Stimulated activated CD4-positive, alpha-beta T cell treated with anti-CD3 and anti-CD28 coated beads, Interleukin-15, amount 100 ng/mL, for 1 hour (primary cell): ENCODE measurements at places on chromosomes 5 and 9.

- DNase-seq, result no peak
Measured at GRCh38 chr5:142650881-142651280, 35.0 kb downstream of the FGF1 start.

DNA sequence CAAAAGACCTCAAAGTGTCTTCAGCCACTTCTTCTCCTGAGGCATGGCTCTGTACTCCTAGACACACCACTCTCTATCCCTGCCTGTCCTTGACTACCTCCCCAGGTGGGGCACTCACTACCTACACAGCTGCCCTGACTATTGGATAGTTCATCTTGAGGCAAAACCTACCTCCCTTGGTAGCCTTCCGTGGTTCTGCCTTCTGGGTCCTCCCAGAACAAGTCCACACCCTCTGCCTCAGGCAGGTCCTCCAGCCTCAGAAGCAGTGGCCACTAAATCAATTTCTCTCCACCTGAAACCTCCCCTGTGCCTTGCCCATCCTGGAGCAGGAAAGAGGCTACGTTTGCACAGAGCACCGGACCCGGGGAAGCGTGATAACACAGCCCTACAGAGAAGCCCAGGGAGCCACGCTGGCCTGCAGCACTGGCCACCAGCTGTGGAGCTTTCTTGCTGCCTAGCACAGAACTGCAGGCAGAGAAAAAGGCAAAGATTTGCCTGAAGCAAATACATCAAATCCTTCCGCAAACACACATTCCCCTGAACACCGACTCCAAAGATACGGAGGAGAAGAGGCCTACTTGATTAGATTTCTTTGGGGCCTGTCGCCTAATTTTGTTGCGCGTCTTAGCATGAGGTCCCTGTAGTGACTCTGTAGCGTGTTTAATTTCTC lies 141.8 kb downstream of the C9orf50 start:
- no peak for DNase-seq

- DNase-seq, result no peak
Measured at GRCh38 chr9:13990331-13990730, 323.6 kb downstream of the NFIB start.

DNA sequence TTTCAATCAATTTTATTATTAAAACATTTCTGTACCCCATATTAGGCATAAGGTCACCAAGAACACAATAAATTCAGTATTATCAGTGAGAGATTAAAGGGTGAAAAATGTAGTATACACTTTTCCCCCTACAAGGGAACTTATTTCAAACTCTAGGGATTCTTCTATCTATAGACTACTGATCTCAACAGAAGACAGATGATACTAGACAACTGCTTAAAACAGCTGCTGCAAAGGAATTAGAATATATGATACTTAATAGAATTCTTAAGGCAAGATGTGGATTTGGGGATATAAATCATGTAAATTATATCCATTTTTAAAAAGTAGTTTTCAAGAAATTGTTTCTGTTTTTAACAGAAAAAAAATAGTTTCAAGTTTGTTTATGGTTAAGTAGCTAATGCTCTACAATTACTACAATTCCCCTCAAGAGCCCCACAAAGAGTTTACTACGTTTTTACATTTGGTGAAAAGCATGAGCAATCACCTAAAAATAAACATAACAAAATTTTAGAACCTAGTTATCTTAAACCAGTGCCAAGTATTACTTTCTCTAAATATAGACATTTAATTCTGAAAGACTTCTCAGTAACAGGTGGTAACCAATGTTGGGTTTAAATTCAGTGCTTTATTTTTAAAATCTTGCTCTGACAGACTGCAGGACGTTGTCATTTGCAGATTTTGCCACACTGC lies 6.0 kb downstream of the KIF24 start:
- no peak for DNase-seq

- DNase-seq, result no peak
Measured at GRCh38 chr5:157379983-157380382, 80.0 kb upstream of the NIPAL4 start.

GRCh38 chr9:35758475-35759050 lies 4.5 kb upstream of the MSMP start:
- no peak for DNase-seq

GRCh38 chr9:38010918-38011704 lies 57.9 kb downstream of the SHB start:
- no peak for DNase-seq

DNA sequence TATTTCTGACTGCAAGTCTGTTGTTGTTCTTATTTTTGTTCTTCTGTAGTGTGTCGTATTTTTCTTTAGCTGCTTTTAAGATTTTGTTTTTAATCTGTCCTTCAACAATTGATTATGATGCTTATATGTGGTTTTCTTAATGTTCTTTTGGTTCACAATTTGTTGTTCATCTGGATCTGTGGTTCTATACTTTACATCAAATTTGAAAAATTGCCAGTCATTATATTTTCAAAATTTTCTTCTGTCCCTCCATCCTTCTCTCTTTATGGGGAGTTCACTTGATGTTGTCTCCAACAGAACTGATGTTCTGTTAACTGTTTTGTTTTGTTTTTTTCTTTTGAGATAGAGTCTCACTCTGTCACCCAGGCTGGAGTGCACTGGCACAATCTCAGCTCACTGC lies 378.5 kb upstream of the CD180 start:
- DNase-seq, result no peak

GRCh38 chr5:26323794-26324193 lies 714.6 kb downstream of the CDH9 start:
- no peak for DNase-seq

GRCh38 chr5:157729858-157730257 lies 1.4 kb upstream of the THG1L start:
- no peak for DNase-seq

- DNase-seq, result no peak
Measured at GRCh38 chr5:31148959-31149475, 44.5 kb upstream of the CDH6 start.

DNA sequence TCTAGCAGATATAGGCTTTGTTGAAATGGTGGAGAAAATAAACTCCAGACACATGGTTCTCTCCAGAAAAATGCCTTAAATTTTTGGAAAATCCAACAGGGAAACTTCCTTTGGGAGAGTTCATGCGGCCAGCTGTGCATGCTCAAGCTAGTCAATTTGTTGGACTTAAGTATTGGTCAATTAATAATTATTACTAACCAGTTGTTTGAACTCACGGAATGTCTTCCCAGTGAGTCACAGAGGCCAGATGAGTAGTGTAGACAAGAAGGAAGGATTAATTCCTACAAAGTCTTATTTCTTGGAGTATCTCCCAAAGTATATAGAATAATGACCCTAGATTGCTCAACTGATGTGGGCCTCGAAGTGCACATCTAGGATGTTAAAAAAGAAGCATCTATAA lies 103.6 kb downstream of the MACIR start:
- DNase-seq, result no peak

DNA sequence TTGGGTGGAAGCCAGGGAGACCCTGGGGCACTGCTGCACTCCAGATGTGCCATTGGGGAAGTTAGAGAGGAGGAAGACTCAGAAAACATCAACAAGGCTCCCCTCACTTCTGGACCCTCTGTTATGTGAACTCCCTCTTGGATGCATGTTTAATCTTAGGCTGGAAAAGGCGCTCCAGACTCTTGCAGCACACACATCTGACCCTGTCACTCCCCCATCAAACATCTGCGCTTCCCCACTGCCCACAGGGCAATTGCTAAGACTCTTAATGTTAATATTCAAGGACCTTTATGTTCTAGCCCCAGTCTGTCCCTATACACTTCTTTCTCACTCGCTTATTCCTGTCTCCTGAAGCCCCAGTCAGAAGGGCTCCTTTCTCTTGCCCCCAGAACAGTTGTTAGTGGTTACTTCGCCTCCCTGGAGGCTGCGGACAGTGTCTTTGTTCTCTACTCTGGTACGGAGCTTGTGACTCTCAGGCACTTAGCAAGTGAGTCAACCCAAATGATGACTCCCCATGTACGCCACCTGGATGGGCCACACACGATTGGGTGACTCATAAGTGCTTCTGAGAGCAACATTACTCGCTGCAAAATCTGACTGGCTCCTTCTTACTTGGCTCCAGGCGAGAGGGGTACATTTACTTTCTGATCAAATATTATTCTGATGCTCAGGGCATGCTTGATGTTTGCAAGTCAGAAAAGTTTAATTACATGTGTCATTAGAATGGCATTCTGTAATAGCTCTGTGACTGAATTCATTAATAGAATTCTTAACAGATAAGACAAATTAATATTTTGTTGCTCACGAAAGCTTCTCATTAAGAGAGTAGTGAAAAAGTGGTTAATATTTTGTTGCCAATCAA lies 193.6 kb downstream of the HSPA4 start:
- no peak for DNase-seq

DNA sequence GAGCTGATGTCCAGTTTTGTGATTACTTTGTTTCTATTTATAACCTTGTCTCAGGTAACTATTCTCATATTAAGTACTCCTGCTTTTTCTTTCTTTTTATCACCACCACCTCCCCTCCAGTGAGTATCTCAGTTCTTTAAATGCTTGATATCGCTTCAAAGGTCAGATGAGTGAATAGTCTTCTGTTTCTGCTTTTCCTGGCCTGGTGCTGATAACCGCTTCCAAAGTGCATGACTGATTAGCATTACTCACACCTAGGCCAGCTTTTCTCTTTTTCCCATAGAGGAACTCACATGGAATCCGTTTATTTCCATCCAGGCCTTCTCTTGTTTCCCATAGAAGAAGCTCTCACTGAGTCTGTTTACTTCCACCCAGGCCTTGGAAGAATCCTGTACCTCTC lies 3.2 kb downstream of the SLC36A1 start:
- DNase-seq, result no peak

DNA sequence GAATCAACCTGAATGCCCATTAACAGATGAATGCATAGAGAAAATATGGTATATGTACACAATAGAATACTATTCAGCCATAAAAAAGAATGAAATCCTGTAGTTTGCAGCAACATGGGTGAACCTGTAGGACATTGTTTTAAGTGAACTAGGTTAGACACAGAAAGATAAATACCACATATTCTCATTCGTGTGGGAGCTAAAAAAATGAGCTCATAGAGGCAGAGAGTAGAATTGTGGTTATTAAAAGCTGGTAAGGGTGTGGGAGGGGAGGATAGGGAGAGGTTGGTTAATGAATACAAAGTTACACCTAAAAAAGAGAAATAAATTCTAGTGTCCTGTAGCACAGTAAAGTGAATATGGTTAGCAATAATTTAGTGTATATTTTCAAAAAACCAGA lies 23.5 kb downstream of the PTTG1 start:
- no peak for DNase-seq

GRCh38 chr5:123000731-123001130 lies 35.8 kb downstream of the PPIC start:
- DNase-seq, result no peak

DNA sequence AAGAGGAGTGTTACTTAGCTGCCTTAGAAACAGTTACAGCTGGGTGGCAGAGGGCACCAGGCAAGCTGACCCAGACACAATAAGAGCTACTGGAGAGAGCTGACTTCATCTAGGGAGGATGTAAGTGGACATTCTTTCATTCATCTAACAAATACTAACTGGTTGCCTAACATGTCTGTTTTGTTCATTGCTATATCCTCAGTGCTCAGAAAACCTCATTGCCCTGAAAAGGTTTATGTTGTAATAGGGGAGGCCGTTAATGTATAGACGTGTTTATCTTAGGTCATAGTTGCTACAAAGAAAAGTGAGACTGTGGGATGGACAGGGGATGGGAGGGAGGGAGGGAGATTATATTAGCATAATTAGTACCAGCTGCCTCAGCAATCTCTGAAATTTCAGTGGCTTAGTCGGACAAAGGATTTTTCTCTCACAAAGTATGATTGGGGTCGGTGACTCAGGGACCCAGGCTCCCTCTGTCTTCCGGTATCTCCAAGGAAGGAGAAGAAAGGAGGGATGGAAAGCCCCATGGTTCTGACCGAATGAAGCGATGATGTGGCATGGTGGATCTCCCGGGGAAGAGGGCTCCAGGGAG lies 2.6 kb upstream of the SNX18 start:
- no peak for DNase-seq

GRCh38 chr9:35272989-35273388 lies 111.2 kb downstream of the UNC13B start:
- DNase-seq, result no peak

- DNase-seq, result no peak
Measured at GRCh38 chr5:107570805-107571531, 99.8 kb downstream of the EFNA5 start.

- DNase-seq, result no peak
Measured at GRCh38 chr5:72314571-72315172, 5.4 kb downstream of the MRPS27 start.

- DNase-seq, result no peak
Measured at GRCh38 chr5:180869587-180869986, 8.5 kb upstream of the ZFP62 start.

GRCh38 chr9:37820142-37820541 lies 19.5 kb downstream of the DCAF10 start:
- no peak for DNase-seq
